Keratinocyte (primary cell): ENCODE measurements at places on chromosomes 16 and 17.

DNA sequence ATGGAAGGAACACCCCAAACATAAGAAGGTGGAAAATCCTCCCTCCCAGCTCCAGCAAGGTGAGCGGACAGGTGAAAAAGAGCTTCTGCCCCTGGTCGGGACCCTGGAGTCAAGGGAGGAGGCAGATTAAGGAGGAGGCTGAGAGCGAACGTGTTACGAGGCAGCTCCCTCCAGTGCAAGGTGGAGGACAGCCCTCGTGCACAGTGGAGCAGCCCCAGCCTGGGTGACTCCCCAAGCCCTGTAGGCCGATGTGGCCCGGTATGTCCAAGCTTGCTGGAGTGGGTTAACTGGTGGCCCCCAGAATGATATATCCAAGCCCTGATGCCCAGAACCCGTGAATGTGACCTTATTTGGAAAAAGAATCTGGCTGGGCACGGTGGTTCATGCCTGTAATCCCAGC, 15.5 kb upstream of the CRISPLD2 start:
- DNase-seq: no peak

DNA sequence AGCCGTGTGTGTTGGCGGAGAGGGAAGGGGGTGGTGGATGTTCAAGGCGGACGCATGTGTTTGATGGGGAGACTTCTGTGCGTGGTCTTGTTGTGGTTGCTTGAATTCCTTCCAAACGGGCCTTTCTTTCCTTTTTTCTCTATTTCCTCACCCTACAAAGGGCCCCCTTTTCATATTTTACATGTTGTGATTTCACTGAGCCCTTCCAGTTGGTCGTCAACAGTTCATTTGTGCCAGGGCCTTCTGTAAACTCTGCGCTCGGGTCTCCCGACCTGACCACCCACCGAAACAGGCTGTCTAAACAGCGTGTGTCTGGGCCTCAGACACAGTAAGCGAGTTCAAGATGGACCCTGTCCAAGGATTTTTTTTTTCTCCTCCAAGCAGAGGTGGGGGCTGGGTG, 228.4 kb downstream of the IRF8 start:
- DNase-seq: no peak

GRCh38 chr17:43994272-43995149, 9.9 kb upstream of the NAGS start:
- no peak for DNase-seq

GRCh38 chr17:7943291-7943690, 11.3 kb downstream of the CNTROB start:
- DNase-seq: no peak
